Fibroblast of lung (primary cell): ENCODE measurements at places on chromosomes 2 and 18.

GRCh38 chr18:79377187-79377891 lies 18.4 kb upstream of the NFATC1 start:
- no peaks in the 10 kb centered on the region for H3K4me1 ChIP-seq

GRCh38 chr2:130736487-130736886 lies 7.6 kb downstream of the GPR148 start:
- H3K27ac ChIP-seq = no peak overlapping the region
- DNase-seq = no peak
- no peaks in the 10 kb centered on the region for H3K27me3 ChIP-seq
- no peaks in the 10 kb centered on the region for H3K36me3 ChIP-seq
- H3K4me3 ChIP-seq = no peak overlapping the region
- H3K4me1 ChIP-seq = no peaks in the 10 kb centered on the region

DNA sequence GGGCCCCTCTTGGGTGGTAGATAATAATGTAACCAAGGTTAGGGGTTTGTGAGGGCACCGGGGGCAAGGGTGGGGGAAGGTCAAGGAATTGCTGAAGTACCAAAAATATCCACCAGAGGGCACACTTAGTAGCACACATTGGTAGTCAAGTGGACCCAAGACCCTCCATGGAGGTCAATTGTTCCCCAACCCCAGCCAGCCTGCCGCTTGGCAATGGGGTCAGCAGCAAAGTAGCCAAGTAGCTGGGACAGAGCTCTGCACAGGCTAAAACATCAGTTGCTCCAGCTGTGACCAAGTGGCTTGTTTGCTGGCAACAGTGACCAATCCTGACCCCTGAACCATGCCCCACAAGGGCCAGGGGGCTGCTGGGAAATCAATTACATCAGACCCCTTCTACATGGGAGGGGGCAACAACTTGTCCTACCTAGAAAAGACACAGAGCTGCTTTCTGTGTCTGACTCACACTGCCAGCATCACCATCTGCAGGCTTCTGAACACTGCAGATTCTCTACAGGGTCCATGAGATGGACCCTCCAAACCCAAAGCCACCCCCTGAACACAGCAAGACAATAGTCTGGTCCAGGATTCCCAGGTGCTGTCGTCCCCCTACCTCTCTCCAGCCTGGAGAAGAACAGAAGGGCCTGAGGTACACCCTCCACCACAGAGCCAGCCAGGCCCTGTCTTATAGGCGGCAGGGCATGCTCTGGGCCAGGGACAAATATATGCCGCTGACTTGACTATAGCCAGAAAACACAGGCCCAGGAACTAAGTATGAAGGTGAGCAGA lies 76.0 kb downstream of the EMX1 start:
- no peaks in the 10 kb centered on the region for H3K27me3 ChIP-seq
- no peak overlapping the region for H3K4me3 ChIP-seq
- no peaks in the 10 kb centered on the region for H3K4me1 ChIP-seq
- DNase-seq = peak; percentile 37
- H3K36me3 ChIP-seq = no peaks in the 10 kb centered on the region

DNA sequence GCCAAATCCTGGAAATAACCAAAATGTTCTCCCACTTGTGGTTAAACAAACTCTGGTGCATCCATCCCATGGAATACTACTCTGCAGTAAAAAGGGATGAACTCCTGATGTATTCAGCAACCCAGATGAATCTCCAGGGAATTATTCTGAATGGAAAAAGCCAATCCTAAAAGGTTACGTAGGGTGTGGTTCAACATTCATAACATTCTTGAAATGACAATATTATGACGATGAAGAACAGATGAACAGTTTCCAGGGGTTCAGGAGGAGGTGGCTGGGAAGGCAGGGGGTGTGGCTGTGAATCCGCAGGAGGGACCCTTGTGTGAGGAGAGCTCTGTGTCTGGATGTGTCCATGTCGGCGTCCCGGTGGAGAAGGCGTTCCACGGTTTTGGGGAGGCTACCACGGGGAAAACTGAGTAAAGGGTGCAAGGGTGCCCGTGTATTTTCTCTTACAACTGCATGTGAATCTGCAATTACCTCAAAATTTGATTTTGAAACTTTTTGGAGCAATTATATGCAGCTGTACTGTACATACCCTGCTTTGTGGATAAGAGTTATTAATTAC lies 47.3 kb downstream of the KCNG2 start:
- no peaks in the 10 kb centered on the region for H3K27me3 ChIP-seq
- H3K36me3 ChIP-seq = no peaks in the 10 kb centered on the region

- no peaks in the 10 kb centered on the region for H3K27me3 ChIP-seq
- DNase-seq = no peak
- H3K27ac ChIP-seq = no peak overlapping the region
- no peaks in the 10 kb centered on the region for H3K4me1 ChIP-seq
Measured at GRCh38 chr2:130288467-130289403, 54.0 kb upstream of the IMP4 start.

GRCh38 chr2:152046940-152047339 lies 51.9 kb downstream of the CACNB4 start:
- no peak overlapping the region for H3K4me3 ChIP-seq
- peaks cover 6% of the 10 kb centered on the region for H3K27me3 ChIP-seq
- no peak overlapping the region for H3K27ac ChIP-seq
- H3K4me1 ChIP-seq = no peaks in the 10 kb centered on the region

- DNase-seq = no peak
- H3K27ac ChIP-seq = no peak overlapping the region
- H3K4me3 ChIP-seq = no peak overlapping the region
- no peaks in the 10 kb centered on the region for H3K27me3 ChIP-seq
- no peaks in the 10 kb centered on the region for H3K36me3 ChIP-seq
Measured at GRCh38 chr2:169237939-169238338, 124.4 kb downstream of the LRP2 start.

- peak; percentile 80 for DNase-seq
- peak within 1 kb of the TSS; percentile 46 for H3K27ac ChIP-seq
- H3K4me3 ChIP-seq = peak within 1 kb of the TSS; percentile 63
- no peaks in the 10 kb centered on the region for H3K36me3 ChIP-seq
- no peaks in the 10 kb centered on the region for H3K27me3 ChIP-seq
Measured at GRCh38 chr18:54828281-54828881, at the start of gene RAB27B. TSS of gene RAB27B (plus strand) at chr18:54828477. CDS start at chr18:54877586, 49,109 bp downstream.

GRCh38 chr2:170212625-170213280 lies 34.8 kb downstream of the MYO3B start:
- no peak for DNase-seq
- no peaks in the 10 kb centered on the region for H3K4me1 ChIP-seq
- H3K27ac ChIP-seq = no peak overlapping the region
- H3K27me3 ChIP-seq = no peaks in the 10 kb centered on the region

DNA sequence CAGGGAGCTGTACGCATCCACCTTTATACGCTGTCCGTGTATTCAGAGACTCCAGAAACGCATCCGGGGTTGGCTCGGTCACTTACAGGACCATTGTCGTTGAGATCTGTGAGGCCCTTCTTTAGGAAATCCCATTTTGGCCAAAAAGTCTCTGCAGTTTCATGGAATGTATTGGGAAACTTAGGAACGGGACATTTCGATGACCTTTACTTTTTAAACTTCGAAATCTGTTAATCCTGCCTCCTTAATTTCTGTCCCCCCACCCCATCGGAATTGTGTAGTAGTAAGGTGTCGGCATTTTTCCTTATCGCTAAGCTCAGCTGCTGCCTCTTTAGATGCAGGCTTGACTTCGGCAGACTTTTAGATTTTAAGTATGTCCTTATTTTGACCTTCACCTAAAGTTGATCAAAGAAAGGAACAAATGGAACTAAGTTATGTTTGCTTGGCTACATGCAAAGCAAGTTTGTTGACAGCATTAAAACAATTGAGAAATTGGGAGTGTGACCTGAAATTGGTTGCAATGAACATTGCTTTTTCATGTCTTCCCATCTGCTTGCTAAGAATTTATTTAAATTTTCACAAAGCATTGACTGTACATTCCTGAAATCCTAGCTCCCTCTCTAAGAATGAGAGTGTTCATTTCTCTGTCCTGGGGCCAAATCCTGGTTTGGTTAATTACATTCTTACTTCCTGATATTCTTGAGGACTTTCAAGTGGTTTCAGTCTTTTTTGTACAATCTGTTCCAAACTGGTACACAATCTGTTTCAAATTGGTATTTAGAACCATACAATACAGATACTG lies 884 bp upstream of the RAPH1 start:
- H3K27ac ChIP-seq = peak overlapping the region; percentile 86
- H3K4me3 ChIP-seq = peak overlapping the region; percentile 68
- DNase-seq = peak; percentile 73
- H3K36me3 ChIP-seq = no peaks in the 10 kb centered on the region

- no peak overlapping the region for H3K4me3 ChIP-seq
- no peak for DNase-seq
- no peak overlapping the region for H3K27ac ChIP-seq
- H3K4me1 ChIP-seq = no peaks in the 10 kb centered on the region
- no peaks in the 10 kb centered on the region for H3K36me3 ChIP-seq
Measured at GRCh38 chr2:128642821-128643220, 324.2 kb upstream of the HS6ST1 start.
